NCI-H1436 (cell line): ENCODE measurements at places on chromosomes 11 and 22.

GRCh38 chr11:20041499-20041898 lies 118.8 kb downstream of the DBX1 start:
- no peak for DNase-seq

DNA sequence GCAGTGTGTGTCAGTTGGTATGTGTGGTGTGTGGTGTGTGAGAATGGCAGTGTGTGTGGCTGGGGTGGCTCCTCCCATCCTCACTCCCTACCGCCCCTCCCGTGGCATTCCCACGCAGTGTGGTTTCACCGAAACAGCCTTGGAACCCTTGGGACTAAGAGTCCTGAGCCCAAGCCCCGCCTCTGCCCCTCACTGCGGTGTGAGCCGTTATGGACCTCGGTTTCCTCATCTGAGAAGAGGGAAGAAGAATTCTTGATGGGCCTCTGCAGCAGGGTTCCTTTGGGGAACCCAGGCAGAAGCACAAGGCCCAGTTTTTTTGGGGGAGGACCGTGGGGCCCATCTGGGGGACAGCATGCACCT lies 7.2 kb downstream of the UPK3A start:
- no peak for DNase-seq

GRCh38 chr11:65083134-65083833 lies 556 bp downstream of the CDCA5 start:
- DNase-seq = no peak

DNA sequence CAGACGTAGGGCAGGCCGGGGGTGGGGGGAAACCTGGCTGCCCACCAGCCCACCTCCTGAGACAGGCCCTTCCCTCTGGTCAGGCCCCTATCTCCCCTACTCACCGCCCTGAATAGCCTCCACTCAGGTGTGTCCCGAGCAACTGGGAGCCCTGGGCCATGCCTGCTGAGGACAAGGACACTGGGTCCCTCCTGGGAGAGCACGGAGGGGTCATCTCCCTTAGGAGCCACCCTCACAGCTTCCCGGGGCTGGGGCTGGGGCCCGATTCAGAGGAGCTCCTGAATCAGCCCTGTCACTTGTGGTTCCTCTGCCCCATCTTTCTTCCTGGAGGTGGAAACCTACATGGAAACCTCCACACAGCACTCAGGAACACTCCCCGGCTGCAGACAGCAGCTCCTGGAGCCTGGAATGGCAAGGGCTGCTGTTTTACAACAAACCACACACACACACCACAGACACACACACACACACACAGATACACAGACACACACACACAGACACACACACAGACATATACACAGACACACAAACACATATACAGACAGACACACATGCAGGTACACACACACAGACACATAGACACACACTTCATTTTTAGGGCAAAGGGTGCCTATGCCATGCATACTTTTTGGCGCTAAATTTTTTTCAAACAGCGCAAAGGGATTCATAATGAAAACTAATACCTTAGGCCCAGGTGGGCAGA lies 9.6 kb upstream of the EMID1 start:
- no peak for DNase-seq

- no peak for DNase-seq
These were observed 197.0 kb downstream of the SBF2 start for GRCh38 chr11:10096987-10097386.

GRCh38 chr22:44601725-44602124 lies 100.3 kb upstream of the PRR5 start:
- no peak for DNase-seq

DNA sequence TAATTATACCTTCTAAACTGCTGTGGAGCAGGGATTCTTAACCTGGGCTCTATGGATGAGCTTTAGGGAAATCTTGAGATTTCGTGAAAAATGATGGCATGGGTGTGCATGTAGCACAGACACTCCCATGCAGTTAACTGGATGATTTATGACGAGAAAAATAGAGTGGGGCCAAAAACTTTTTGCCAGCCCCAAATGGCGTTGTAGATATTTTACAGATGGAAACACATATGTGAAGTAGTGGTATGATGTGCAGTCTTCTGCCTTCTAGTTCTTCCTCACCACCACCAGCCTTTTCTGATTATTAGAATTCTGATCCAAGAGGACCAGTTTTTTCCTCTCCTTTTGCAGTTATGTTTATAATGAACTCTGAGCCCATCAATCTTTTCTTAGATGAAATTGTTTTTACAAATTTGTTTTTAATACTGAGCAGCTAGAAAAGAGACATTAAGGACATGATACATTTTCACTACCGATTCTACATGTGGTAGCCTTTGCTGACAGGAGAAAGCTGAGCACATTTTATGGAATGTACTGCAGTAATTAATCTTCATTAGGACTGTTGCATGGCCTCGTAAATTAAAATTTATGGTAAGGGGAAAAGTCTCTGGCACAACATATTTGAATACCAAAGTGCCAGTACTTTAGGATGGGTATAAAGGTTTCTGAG lies 261.4 kb downstream of the DDX10 start:
- DNase-seq = no peak

DNA sequence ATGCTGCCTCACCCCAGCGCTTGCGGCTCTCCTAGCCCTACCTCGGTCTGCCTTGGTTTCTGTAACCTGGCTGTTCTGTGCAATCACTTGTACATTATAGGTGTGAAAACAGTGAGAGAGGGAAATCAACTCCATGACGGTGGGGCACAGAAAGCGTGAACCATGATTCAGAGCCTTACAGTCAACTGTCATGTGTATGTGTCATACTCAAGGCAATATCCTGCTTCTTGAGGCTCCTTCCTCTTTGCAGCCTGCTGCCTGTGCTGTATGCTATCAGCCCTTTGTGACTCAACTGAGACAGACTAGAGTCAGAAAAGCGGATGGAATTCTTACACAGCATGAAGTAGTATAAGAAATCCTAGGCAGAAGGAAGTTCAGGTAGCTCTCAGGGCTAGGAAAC lies 2.1 kb downstream of the NRIP3 start:
- no peak for DNase-seq

GRCh38 chr11:78733031-78733430 lies 158.4 kb upstream of the NARS2 start:
- no peak for DNase-seq

DNA sequence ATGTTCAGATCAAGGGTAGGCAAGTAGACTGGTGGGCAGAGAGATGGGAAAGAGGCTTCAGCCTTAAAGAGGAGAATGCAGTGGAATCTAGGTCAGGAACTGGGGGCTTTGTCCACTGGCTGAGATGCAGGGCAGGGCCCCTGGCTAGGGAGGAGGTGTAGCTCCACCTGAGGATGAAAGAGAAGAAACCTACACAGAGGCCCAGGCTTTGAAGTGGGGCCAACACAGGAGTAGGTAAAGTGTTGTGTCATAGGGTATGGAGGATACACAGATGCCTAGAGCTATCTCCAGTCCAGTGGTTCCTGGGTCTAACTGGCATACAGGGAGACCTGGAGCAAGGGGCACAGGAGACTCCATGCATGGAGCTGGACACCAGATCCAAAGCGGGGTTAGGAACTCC lies 73.5 kb downstream of the RASSF10 start:
- no peak for DNase-seq

DNA sequence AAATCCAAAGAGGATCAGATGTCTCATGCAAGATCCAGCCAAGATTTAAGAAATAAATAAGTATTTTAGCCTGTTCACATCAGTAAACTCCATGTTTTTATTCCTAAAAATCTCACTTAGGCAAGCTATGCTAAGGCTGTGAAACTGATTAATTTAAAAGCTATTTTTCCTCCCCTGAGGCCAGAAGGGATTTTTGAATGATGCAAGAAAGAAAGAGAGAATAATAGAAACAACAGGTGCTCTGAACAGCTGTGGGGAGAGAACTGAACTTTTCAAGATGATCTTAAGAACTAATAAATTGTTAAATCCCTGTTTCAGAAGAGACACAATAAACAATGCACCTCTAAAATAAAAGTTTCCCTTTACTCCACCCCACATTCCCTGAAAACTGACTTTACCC lies 241.6 kb downstream of the DLG2 start:
- DNase-seq = no peak

DNA sequence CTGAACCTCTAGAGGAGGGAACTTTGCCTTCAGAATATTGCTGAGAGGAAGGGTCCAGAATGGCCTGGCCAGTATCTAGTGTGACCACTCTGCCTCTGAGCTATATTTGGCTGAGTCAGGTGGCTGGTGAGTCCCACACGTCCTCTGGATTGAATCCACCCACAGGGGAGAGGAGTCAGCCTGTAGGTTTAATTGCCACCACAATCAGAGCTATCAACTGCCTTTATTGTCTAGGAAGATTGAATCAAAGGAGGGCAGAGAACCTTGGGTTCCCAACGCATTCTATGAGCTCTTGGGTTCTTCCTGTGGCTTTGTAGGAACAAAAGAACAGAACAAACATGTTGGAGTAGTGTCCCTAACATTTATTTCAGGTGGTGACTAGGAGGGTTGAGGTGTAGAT lies 67.7 kb downstream of the ST3GAL4 start:
- no peak for DNase-seq
